ENCODE measurements at places on chromosomes 16 and 17.

DNA sequence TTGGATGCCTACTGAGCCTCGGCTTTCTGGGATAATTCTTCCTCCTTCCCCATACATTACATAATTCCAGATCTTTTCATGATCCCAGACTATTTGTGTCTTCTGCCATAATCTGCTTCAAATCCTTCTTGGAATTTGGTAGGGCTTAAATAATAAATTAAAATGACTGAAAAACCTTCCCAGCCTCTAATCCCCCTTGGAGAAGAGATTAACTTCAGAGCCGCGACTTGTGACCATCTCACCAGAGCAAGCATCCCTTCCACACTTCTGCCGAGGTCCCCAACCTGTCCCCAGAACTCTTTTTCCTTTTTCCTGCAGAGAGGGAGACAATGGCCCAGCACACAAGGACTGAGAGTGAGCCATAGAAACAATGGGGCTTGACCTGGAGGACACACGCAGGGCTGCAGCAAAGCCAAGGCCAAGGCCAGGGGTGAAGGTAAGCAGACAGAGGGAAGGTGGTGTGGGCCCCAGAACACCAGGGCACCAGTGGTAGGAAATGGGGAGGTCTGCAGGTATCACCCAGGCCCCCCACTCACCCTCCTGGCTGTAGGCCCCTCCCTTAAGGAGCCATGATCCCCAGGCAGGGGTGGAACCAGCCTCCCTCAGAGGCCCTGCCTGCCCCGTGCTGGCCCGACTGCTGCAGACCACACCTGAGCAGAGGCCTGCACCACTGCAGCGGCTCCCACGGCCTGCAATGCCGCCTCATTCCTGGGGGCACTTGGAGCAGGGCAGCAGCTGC is 9.6 kb upstream of the BCAR1 start:
- DNase-seq = no peak

- no peak for DNase-seq
Observed at GRCh38 chr16:29779474-29779873, 1.4 kb downstream of the ZG16 start.

- no peak for DNase-seq
Observed at GRCh38 chr17:75615301-75615700, 17.9 kb upstream of the SMIM5 start.

DNA sequence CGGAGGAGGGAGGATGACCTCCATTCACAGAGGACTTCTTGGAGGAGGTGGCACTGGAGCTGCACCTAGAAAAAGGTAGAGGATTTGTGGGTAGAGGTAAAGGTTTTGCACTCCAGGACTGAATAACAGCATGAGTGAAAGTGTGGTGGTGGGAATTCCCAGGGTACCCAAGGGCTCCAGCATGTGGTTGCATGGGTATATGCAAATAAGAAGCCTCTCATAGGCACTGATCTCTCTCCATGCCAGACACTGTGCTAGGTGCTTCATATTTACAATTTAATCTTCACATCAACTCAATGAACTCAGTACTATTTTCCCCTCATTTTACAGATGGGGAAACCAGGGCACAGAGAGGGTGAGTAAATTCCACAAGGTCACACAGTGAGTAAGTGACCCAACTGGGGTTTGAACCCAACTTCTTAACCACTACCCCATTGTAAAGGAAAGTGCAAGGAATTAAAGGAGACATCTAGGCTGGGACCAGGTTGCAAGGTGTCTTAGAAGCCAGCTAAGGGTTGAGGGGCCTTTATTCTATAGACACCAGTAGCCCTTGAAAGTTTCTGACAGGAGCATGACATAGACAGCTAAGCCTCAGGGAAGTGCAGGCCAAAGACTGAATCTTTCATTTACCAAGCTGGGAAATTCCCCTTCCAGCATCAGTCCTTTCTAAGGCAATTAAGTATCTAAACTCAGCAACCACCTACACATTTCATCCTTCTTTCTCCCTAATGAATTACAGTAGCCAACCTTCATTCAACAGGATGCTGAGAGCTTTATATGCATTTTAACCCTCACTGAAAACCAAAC is 21.3 kb downstream of the SCNN1B start:
- no peak for DNase-seq

DNA sequence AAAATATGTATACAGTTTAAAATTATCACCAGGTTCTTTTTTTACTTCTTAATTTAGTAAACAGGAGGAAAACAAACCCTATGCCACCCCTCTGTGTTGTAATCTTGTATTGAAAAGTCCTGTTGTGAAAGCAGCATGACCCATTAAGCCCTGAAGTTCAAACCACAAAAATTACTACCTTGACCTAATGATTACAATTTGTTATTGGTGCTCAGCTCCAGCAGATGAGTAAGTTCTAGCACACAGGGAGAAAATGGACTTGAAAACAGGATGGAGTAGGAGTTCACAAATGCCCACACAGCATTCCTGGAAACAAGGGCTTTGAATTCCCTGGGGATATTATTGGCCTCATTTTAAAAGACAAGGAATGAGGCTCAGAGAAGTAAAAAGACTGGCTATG is 505.8 kb upstream of the ERCC4 start:
- DNase-seq = no peak

GRCh38 chr16:9049241-9049640 is 42.2 kb upstream of the HAPSTR1 start:
- DNase-seq = no peak

- no peak for DNase-seq
Observed at GRCh38 chr16:68488554-68488953, 40.2 kb upstream of the SMPD3 start.
